ENCODE measurements at places on chromosomes 5 and 9.

DNA sequence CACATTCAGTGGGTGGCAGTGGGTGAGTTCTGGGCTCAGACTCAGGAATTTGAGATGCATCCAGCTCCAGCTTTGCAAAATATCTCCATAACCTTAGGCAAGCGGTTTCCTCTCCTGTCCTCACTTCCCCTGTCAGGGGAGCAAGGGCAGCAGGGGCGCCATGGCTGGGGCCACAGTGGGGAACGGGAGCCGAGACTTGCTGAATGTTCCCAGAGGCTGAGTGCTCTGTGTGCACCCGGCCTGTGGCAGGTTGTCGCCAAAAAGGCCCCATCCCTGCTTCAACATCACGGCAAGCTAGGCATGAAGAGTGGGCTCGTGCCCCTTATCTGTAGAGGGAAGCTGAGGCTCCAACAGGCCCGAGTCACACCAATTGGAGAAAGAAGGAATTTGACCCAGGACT lies 268.8 kb downstream of the NSG2 start:
- no peak for DNase-seq

DNA sequence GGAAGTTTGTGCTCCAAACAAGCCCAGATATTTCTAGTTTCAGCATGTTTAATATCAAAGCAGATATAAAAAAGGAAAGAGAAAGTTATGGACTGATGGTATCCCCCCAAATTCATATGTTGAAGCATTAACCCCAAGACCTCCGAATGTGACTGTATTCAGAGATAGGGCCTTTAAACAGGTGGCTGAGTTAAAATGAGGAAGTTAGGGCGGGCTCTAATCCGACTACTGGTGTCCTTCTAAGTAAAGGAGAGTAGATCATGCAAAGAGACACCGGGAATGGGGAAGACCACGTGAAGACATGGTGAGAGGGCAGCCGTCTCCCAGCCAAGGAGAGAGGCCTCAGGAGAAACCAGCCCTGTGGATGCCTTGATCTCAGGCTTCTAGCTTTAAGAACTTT lies 324.1 kb upstream of the KIF2A start:
- no peak for DNase-seq

DNA sequence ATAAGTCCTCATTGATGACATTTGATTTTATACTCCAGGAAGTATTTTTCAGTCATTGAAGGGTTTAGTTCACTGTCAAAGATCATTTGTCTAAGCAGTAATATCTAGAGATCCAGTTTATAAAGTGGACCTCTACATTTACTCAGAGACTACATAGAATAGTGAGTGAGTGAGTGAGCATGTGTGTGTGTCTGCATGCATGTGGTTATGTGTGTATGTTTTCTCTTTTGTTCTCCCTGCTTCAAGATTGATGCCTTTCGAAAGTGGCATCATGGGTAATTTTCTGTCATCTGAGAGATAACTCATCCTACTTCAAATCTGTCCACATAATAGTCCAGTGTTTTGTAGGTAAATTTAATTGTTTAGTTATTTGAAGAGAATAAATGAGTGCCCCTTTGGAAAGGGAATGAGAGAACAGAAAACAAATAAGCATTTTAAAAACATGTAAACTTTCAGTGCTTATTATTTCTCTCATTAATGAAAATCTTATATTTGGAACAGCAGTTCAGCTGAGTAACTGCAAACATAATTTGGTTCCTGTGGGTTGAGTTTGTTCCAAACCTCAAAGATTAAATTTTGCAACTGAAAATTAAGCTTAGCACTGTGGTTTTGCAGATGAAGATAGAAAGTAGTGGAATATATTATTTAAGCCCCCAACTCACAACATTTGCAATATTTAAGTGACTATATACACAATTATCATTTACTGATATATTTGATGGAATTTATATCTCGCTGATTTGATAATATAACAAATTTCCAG lies 1295.1 kb upstream of the C9orf72 start:
- DNase-seq, result no peak

DNA sequence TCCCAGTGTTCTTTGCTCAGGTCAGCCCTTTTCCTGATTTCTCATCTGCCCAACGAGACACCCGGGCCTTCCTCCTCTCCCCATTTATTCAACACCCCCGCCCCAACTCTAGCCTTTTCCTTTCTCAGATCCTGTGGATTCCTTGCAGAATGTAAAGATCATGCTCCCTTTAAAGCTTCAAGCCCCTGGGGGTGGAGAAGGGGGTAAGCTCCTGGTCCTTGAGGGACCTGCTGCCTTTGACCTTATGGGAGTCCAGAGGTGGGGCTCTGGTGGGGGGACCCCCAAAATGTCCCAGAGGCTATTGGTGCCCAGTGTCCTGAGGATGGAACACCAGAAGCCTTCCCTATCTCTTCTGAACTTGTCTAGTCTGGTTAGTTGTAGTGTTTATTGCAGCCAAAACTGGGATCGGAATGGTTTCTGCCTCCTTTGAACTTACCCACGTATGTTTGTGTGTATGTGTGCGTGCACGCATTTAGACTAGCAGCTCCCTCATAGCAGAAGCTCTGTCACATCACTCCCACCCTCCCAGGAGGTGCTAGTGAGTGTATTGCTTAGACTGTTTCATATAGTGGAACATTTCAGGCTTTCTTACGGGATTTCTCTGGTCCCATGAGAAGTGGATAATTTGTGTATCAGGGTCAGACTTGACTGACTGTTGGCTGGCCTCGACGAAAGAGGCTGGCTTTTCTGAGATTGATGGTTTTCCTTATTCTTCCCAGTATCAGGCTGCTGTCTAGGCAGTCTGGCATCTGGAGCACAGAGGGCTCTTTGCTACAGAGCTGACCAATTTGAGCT lies 1.1 kb downstream of the GALNT10 start:
- DNase-seq, result no peak

All from stimulated activated CD4-positive, alpha-beta T cell treated with anti-CD3 and anti-CD28 coated beads, Interleukin-15, amount 100 ng/mL, for 1 hour (primary cell).